Effector memory CD8-positive, alpha-beta T cell (primary cell): ENCODE measurements at places on chromosomes 1 and 21.

DNA sequence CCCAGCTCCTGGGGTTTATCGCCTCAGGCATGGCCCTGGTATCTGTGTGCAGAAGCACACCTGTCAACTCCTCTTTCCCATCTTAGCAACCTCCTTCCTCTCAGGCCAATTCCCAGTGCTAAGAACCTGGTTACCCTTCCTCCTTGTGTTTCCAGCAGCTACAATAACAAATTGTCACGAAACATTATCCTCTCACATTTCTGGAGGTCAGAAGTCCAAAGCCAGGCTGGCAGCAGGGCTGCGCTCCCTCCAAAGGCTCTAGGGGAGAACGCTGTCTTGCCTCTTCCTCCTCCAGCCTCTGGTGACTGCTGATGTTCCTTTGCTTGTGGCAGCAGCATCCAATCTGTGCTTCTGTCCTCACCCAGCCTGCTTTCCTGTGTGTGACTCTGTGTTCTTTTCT, 10.7 kb upstream of the MRPS14 start:
- no peak for DNase-seq
- no peak overlapping the region for H3K4me3 ChIP-seq
- no peak overlapping the region for H3K27ac ChIP-seq

DNA sequence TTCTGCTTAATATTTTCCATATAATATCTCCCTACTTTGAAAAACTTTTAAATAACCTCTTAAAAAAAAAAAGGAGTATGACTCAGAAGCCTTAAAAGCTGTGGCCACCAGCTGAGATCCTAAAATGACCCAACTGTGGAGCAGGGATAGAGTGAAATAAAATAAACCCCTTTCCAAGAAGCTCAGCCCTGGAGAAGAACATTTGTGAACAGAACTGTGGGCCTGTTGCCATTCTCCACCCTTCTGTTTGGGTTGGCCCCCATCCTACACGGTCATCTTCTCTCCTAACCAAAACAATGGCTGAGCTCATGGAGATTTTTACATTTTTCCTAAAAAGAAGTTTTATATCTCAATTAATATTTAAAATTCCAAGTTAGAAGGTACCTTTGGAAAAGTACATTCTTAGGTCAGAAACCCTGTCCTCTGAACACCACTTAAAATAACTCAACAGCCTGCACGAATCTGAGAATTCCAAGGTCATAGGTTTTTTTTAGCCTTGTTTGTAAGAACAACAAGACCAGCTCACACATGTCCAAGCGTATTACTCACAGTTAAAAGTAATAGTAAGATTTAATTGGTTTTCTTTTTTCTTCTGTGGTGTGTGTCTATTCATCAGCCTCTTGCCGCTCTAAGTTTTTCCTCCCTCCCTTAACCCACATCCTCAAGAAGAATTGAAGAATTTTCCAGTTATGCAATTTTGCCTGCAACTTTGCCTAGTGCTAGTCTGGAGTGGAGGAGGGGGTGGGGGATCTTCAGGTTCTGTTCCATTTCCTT, 107.7 kb upstream of the ERRFI1 start:
- peaks cover 69% of the 10 kb centered on the region for H3K27me3 ChIP-seq
- no peak overlapping the region for H3K27ac ChIP-seq
- no peak overlapping the region for H3K4me3 ChIP-seq
- H3K4me1 ChIP-seq = peaks cover 4% of the 10 kb centered on the region
- peaks cover 3% of the 10 kb centered on the region for H3K36me3 ChIP-seq
- DNase-seq = no peak

DNA sequence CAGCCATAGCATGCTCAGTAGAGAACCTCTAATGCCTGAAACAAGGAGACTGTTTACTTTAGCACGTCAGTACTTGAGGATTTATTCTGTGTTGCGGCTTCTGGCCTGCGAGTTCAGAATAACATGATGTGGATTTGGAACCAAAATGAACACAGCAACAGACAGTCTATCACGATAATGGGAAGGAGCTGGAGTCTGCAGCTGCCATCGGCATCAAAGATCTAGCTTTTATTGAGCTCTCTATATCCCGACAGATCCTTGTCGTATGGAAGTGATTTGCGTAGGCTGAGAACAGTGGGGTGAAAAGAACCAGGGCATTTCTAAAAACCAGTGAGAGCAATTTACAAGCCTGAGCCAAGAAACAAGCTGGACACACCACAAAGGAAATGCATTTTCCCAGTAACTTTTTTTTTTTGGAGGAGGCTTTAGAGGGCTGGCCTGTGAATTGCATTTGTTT, 294.2 kb downstream of the KIF26B start:
- no peak overlapping the region for H3K4me3 ChIP-seq
- DNase-seq = no peak
- H3K27me3 ChIP-seq = peaks cover 5% of the 10 kb centered on the region
- no peaks in the 10 kb centered on the region for H3K4me1 ChIP-seq
- no peak overlapping the region for H3K27ac ChIP-seq
- H3K36me3 ChIP-seq = no peaks in the 10 kb centered on the region

DNA sequence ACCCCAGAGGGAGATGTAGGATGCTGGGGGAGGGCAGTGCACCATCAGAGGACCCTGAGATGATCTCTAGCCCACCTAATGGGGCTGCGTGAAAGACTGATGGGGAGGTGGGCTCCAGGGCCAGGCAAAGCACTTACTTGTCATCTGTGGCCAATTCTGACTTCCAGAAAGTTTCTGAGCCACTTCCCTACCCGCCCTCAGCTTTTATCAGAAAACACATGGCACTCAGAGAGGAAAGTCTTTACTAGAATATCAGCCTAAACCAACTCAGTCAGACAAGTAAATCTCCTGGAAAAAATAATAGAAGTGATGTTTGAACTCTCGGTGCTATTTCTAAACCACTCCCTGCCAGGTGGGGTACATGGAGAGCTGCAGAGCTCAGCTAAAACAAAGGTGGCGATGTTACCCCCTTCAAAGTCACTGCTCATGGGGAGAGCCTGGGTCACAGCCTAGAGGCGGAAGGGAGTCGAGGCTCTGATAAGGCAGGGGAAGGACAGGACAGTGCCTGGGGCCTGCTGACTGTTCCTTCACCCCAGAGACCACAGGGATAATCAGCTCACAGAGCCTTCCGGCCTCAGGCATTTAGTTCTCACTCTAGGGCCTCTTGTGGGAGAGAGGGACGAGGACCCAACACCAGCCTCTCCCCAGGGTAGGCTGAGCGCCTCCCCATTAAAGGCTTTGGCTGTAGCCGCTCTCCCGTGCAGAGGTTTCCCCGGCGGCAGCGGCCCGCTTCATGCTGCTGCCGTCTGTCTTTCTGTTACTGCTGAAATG, 14.2 kb downstream of the SMIM12 start:
- no peak for DNase-seq
- no peaks in the 10 kb centered on the region for H3K27me3 ChIP-seq
- H3K27ac ChIP-seq = no peak overlapping the region
- H3K4me1 ChIP-seq = peaks cover 26% of the 10 kb centered on the region
- H3K36me3 ChIP-seq = peaks cover 17% of the 10 kb centered on the region

- no peaks in the 10 kb centered on the region for H3K27me3 ChIP-seq
- peak overlapping the region; percentile 66 for H3K4me3 ChIP-seq
- DNase-seq = peak; percentile 70
- H3K27ac ChIP-seq = peak overlapping the region; percentile 92
Observed at GRCh38 chr1:109790735-109791494, 27.2 kb upstream of the EPS8L3 start.

DNA sequence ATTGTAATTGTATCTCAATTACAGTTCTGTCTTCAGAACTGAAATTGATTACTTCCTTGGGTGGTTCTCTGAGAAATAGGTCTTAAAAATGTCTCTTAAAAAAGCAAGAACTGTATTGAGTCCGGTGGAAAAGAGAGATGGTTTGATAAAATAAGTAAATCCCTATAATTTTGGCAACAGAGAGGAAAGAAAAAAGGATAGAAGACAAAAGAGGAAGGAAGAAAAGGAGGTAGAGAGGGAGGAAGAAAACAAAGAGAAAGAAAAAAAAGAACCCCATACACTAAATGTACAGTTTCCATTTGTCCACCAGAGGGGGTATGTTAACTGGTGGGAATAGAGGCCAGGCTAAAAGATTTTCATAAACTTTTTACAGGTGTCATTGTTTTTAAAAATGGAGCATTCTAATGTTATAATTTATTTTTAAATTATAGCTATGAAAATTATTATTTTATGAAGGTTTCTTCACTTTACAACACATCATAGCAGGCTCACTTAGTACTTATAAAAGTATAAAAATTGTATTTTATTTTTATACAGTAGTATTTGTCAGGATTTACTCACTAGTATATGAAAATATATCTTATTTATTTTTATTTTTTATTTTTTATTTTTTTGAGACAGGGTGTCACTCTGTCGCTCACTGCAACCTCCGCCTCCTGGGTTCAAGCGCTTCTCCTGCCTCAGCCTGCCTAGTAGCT, 2.1 kb upstream of the UBE2T start:
- peaks cover 14% of the 10 kb centered on the region for H3K36me3 ChIP-seq
- no peaks in the 10 kb centered on the region for H3K27me3 ChIP-seq
